ENCODE measurements at places on chromosomes 4 and X. TPM values are rescaled to one million over a fixed set of nuclear protein-coding genes. Genes with fewer than 3 reads are reported as not detected.

Gene KCND1
- 0.10 TPM for total RNA-seq

Gene TMPRSS11B
- total RNA-seq = not detected

Gene CRLF2
- not detected for total RNA-seq

Gene TSPAN6
- 29.2 TPM for total RNA-seq

Gene ADH4
- total RNA-seq = not detected

Gene MAGEA4
- total RNA-seq = not detected
